ENCODE measurements at places on chromosomes 13 and 19. TPM values are rescaled to one million over a fixed set of nuclear protein-coding genes. Genes with fewer than 3 reads are reported as not detected.

GRCh38 chr19:18223860-18224524 is 2.2 kb downstream of the PDE4C start:
- DNase-seq = no peak

- no peak for DNase-seq
Observed at GRCh38 chr13:36973621-36974295, 25.4 kb downstream of the ALG5 start.

- peak; percentile 48 for DNase-seq
Observed at GRCh38 chr19:6060600-6061375, 49.5 kb downstream of the RFX2 start.

CALR3 gene
- not detected for total RNA-seq

- DNase-seq = no peak
Observed at GRCh38 chr13:58051396-58051795, 419.9 kb downstream of the PCDH17 start.

DNA sequence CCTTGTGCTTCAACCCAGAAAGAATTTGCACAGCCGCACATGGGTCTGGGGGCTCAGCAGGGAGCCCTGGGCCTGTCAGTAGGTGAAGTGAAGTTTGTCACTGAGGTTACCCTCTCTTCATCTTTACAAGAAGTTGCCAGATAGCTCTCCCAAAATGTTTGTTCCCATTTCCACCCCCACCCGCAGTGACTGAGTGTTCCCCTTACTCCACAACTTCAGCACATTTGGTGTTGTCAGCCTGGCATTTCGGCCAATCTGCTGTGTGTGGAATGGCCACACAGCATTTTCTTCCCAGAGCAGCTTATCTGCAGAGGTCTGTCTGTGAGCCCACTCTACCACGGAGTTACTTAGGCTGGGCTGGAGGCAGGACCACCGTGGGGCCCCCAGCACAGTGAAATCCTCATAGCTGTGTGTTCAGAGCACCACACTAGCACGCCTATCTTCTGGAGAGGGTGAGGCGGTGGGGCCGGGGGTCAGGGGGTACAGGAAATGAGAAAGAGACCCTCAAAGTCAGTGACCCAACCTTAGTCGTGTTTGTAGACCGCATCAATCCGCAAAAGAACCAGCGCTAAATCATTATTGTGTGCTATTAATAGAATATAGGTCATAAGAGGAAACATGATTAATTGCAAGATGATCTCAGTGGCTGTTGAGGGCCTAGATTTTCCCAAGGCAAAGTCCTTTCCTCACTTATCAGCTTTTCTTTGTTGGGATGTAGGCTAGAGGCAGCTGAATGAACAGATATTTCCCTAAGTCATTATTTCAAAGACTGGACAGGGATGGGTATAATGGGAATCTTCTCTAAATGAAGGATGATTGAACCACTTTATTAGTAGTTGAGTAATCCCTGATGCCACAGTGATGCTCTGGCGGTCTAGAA is 116.0 kb downstream of the SIPA1L3 start:
- DNase-seq = no peak

DNA sequence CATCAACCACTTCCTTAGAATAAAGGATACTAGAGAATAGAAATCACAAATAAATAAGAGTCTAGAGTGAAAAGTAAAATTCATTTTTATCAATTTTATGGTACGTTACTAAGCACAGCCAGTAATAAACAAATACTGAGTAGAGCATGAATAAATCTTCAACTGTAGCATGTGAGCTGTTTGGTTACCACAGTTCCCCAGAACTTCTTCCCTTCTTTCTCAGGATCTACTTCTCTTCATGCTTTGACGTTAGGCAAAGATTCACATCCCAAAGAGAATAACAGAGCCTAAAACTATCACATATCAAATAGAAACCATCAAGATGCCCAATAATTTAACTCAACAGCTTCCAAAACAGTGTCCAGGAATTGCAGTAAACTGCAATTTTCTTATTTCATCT is 7.4 kb downstream of the RUBCNL start:
- DNase-seq = no peak

DNA sequence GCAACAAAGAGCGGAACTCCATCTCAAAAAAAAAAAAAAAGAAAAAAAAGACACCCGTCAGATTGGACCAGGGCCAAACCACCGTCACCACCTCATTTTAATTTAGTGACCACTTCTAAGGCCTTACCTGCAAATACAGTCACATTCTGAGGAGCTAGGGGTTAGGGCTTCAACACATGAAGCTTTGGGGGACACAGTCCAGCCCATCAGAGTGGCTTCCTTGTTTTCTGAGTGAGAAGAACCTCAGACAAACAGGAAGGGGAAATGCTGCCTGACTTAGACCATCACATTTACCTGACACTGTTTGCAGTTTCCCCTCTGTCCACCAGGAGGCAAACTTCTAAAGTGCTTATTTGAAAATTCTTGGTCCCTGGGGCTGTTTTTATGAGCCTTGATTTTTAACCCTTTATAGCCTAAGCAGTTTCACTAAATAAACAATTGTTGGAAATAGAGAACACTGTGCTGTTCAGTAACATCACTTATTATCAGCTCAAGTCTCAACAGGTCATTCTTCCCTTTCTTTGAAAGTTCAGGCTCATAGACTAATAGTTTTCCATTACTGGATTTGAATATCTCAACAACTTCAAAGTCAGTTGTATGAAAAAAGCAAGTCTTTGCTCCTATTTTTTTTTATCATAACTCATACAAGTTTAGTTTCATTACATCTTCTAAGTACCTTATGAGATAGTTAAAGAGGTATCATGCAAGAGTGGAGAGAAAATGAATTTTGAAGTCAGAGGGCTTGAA is 74.9 kb upstream of the WASF3 start:
- peak; percentile 61 for DNase-seq

DNA sequence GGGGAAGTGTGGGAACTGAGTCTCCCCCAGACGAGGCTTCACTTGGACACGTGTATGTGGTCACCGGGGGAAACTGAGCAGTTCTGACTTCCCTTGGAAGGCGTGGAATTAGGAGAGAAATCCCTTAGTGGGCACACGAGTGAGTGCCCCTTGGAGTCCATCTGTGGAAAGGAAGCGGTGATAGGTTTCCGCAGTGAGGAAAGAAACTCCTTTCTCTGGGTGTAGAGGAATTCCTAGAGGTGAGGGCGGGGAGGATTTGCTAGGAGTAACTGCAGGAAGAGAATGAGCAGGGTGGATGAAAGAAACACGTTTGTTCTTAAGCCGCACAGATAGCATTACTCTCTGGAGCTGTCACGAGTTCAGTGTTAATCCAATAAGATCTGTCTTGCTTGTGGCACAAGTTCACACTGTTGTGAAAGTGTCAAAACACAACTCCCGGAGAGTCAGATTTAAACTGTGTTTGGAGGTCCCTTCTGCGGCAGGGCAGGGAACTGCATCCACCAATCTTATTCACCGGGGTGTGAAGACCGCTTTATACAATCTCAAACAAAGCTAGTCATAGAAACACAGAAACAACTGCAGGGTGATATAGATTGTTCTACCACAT is 1.2 kb downstream of the KL start:
- no peak for DNase-seq

DNA sequence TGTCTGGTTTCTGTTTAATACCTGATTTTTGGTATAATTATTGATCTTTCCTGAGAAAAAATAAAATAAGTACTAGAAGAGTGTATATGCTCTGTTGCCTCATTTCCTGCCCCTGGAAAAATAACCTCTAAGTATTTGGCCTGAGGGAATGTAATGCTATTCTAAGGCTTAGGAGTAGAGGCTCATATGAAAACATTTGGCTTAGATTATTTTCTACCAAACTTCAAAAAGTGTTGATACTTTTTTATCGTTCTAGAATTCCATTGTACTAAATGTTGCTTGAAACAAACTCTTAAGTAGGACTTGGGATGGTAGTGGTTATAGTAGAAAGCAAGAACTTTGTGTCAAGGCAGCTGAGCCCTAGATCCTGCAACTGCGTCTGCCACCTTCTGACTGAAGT is 57.8 kb downstream of the COG3 start:
- no peak for DNase-seq

CLIP3 gene
- total RNA-seq = 1.4 TPM

PLK5 gene
- not detected for total RNA-seq

- no peak for DNase-seq
Observed at GRCh38 chr13:110339975-110340550, 33.0 kb downstream of the COL4A2 start.

PEG3 gene
- total RNA-seq = 0.17 TPM

DNA sequence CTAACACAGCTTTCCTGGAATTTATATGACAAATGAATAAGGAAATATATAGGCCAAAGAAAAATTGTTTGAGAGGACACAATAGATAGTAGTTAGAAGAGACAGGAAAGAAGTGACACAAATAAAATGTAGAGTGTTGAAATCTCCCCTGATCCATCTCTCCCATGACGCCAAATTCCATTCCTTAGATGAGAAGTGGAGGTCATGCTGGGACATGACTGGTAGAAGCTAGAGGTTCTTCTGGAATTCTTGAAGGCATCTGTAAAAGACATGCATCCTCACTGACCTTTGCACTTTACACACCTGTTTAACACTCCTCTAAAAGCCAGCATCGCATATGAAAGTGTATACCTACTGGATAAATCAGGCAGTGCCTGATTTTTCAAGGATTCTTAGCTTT is 67.8 kb downstream of the DGKH start:
- no peak for DNase-seq

THSD8 gene
- 2.8 TPM for total RNA-seq

DNA sequence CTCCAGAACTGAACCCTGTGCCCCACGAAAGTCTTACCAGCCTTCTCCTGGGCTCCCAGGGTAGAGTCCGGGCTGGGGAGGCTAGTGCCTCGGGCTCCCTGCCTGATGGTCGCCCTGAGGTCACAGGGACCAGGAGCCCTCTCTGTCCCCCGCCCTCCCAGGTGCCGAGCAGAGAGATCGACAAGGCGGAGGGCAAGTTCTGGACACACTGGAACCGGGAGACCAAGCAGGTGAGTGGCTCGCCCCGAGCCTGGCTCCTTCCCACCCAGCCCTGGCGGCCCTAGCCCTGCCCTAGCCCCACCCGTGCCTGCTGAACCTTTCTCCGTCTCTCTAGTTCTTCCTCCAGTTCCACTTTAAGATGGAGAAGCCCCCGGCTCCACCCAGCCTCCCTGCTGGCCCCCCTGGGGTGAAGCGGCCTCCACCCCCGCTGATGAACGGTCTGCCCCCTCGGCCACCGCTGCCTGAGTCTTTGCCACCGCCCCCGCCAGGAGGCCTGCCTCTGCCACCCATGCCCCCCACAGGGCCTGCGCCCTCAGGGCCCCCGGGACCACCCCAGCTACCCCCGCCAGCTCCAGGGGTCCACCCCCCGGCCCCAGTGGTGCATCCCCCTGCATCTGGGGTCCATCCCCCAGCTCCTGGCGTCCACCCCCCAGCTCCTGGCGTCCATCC is 1.6 kb upstream of the AMH start:
- DNase-seq = no peak

GRCh38 chr19:14748601-14749000 is 29.8 kb downstream of the ADGRE2 start:
- no peak for DNase-seq

LYL1 gene
- 8.7 TPM for total RNA-seq

DNA sequence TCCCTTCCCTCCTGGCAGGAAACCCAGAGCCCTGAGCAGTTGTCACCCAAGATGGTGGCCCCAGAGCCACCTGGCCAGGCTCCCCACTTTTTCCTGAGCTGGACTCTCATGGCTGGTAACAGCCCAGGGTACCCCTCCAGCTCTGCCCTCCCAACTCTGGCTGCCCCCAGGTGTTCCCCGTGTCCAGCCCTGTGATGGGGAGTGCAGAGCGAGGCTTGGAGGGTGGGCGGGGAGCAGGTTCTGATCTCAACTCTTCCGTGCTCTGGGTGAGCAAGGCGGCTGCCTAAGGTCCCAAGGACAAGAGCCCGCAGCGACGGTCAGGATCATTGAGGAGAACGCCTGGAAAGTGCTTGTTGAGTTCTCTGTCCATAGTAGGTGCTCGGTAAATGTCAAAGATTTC is 54.7 kb upstream of the GAS6 start:
- DNase-seq = no peak

GRCh38 chr19:42846597-42846996 is 32.9 kb downstream of the PSG1 start:
- no peak for DNase-seq

GRCh38 chr19:12936582-12936981 is 1.8 kb upstream of the CALR start:
- DNase-seq = no peak

DNA sequence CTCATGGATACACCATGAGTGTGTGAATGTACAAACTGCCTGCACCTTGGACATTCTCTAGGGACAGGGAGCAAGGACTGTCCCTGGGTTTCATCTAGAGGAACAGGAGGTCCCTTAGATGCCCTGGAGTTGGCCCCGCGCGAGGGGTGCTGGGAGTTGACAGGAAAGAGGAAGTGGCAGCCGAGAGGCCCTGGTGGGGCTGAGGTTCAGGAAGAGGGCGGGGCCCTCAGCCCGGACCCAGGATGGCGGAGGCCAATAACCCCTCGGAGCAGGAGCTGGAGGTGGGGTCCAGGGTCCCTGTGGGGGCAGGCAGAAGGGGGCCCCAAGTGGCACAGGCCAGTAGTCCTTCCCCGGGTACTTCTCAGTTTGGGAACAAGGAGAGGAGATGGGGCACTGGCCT is 6.9 kb downstream of the PKN1 start:
- DNase-seq = peak; percentile 73

GRCh38 chr19:21568816-21569493 is 63.6 kb downstream of the ZNF429 start:
- peak; percentile 85 for DNase-seq

GRCh38 chr19:18659281-18660050 is 22.6 kb downstream of the KLHL26 start:
- no peak for DNase-seq

COL4A2 gene
- total RNA-seq = not detected

SLC46A3 gene
- total RNA-seq = 11.0 TPM

DNA sequence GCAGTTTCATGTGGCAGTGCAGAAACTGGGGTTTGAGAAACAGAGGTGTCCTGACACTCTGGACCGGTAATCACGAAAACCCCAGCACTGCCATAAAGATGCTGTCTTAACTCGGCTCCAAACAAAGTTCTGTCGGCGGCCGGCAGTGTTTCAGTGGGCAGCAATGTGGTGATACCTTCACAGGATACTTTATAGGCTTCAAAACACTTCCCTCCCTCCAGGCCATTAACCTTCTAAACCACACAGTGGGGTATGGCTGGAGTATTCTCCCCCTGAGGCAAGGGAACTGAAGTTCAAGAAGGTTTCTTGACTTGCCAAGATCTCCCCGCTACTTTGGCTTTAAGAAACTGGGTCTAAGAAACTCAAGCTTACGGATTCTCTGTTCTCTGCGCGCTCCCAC is 1.1 kb downstream of the RUBCNL start:
- DNase-seq = no peak

- DNase-seq = no peak
Observed at GRCh38 chr13:107217251-107217650, 649.3 kb upstream of the ARGLU1 start.

DNA sequence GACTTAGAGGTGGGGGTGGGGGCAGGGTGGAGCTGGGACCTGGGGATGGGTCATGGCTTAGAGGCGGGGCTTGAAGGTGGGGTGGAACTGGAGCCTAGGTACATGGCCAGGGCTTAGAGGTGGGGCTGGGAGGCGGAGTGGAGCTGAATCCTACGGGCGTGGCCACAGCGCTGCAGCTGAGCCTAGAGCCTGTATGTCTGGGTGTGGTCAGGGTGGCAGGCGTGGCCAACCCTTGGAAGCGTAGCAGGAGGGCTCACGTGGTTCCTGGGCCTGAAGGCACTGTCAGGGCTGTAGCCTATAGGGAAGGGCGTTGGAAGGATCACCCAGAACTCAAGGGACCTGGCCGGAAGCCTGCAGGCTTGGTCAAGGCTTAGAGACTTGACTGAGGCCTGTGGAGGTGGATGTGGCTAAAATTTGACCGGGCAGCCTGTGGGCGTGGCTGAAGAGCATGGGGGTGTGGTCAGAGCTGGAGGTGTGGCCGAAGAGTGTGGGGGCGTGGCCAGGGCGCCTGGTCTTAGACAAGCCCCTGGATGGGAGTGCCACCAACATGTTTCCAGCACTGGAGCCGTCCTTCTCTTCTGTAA is 24.3 kb downstream of the COLGALT1 start:
- DNase-seq = no peak

CNN1 gene
- not detected for total RNA-seq

Data from CD4-positive, CD25-positive, alpha-beta regulatory T cell (primary cell).